Fibroblast of villous mesenchyme (primary cell): ENCODE measurements at places on chromosomes 2 and 18. TPM values are rescaled to one million over a fixed set of nuclear protein-coding genes. Genes with fewer than 3 reads are reported as not detected.

Gene C2orf66
- under 0.01 TPM in 1 of 2 replicates, not detected in the other for total RNA-seq

Gene GDF7
- 12.1 and 12.2 TPM in 2 replicates for total RNA-seq

Gene TEX51
- total RNA-seq, result not detected in 2 replicates

Gene FKBP1B
- 6.0 and 9.3 TPM in 2 replicates for total RNA-seq

Gene METTL4
- total RNA-seq, result 8.7 and 15.1 TPM in 2 replicates
